ENCODE measurements at places on chromosomes 1 and 21.

DNA sequence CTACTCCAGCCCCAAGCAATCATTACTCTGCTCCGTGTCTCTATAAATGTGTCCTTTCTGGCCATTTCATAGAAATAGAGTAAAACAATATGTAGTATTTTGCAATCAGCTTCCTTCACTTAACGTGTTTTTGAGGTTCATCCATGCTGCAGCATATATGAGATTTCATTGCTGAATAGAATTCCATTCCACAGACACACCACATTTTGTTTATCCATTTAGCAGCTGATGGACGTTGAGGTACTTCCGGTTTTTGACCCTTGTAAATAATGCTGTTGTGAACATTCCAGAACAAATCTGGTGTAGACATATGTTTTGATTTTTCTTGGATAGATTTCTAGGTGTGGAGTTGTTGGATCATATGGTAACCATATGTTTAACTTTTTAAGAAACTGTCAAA is 30.7 kb downstream of the ADAM30 start:
- no peak for DNase-seq

GRCh38 chr1:158246650-158247049 is 7.6 kb upstream of the CD1A start:
- no peak for DNase-seq

DNA sequence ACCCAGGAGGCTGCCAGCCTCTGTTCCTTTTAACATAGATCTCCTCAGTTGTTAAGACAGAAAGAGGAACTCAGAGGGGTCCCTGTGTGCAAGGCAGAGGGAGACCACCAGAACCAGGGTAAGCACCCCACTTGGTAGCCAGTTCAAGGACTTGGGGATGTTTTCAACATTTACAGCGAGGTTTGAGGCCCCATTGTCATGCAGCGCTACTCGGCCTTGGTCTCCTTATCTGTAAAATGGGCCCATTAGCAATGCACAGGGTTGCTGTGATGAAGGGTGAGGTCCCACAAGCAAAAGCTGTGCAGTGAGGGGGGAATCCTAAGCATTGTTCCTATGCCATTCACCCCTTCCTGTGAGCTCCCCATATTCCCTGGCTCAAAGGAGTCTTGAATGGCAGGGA is 4.2 kb downstream of the SIM2 start:
- DNase-seq, result no peak

DNA sequence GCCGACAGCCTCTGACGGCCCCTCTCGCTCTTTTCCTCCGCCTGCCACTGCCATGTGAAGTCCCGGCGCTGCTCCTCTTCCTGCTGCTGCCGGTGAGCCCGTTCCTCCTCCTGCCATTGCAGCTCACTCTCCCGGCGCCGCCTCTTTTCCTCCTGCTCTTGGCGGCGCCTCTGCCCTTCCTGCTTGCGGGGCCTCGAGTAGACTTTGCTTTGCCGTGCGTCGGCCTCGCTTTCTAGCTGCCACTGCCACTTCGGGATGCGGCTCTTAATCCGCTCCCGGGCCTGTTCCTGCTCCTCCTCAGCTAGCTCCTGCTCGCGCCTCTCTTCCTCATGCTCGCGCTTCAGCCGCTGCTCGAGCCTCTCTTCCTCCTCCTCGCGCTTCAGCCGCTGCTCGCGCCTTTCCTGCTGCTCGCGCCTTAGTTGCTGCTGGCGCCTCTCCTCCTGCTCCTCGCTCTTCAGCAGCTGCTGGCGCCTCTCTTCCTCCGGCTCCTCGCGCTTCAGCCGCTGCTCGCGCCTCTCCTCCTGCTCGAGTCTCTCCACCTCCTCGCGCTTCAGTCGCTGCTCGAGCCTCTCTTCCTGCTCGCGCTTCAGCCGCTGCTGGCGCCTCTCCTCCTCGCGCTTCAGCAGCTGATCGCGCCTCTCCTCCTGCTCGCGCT is 4.3 kb downstream of the TCHH start:
- DNase-seq, result no peak
